ENCODE measurements at places on chromosomes 3 and 15. TPM values are rescaled to one million over a fixed set of nuclear protein-coding genes. Genes with fewer than 3 reads are reported as not detected.

SCN11A gene
- 1.9 TPM for total RNA-seq

BNC1 gene
- total RNA-seq: 9.2 TPM

NR1I2 gene
- 0.10 TPM for total RNA-seq

SNURF gene
- total RNA-seq: 19.1 TPM

HRG gene
- total RNA-seq: not detected

UPK1B gene
- total RNA-seq: 0.59 TPM

FBXL22 gene
- 1.9 TPM for total RNA-seq

UBA3 gene
- total RNA-seq: 74.8 TPM

SERF2 gene
- total RNA-seq: 196 TPM

ALDH1A3 gene
- 26.0 TPM for total RNA-seq

NDN gene
- 61.5 TPM for total RNA-seq

PLSCR1 gene
- total RNA-seq: 34.7 TPM

RABL3 gene
- total RNA-seq: 10.4 TPM

HTR3E gene
- total RNA-seq: not detected

ADAMTS7 gene
- 6.6 TPM for total RNA-seq

GOLGA6L26 gene
- total RNA-seq: not detected

SCAANT1 gene
- not detected for total RNA-seq

CIAO2A gene
- total RNA-seq: 57.0 TPM

ZIC1 gene
- total RNA-seq: 5.9 TPM

Data from skin of body (tissue), 3 donors.